ENCODE measurements at places on chromosomes 3 and 15. TPM values are rescaled to one million over a fixed set of nuclear protein-coding genes. Genes with fewer than 3 reads are reported as not detected.

FHIT gene
- 16.9 TPM for total RNA-seq

CPLX3 gene
- total RNA-seq: not detected

TCAIM gene
- total RNA-seq: 7.6 TPM

ISLR2 gene
- total RNA-seq: not detected

RETNLB gene
- not detected for total RNA-seq

GUCA1C gene
- not detected for total RNA-seq

SERINC4 gene
- not detected for total RNA-seq

RGMA gene
- total RNA-seq: 0.10 TPM

MYEF2 gene
- 14.1 TPM for total RNA-seq

ISL2 gene
- total RNA-seq: 0.21 TPM

SEMA5B gene
- not detected for total RNA-seq

SERPINI2 gene
- not detected for total RNA-seq

PIGZ gene
- total RNA-seq: 1.0 TPM

EPHA3 gene
- not detected for total RNA-seq

GALNT15 gene
- total RNA-seq: not detected

GPR27 gene
- 5.1 TPM for total RNA-seq

SLC27A2 gene
- 0.42 TPM for total RNA-seq

ATP10A gene
- total RNA-seq: 15.8 TPM

SNTN gene
- total RNA-seq: not detected

TNFAIP8L3 gene
- total RNA-seq: 0.31 TPM

CNTN4 gene
- not detected for total RNA-seq

CDCP1 gene
- 0.31 TPM for total RNA-seq

DET1 gene
- 2.2 TPM for total RNA-seq

BLM gene
- total RNA-seq: 5.8 TPM

C15orf62 gene
- 0.73 TPM for total RNA-seq

LDHAL6B gene
- not detected for total RNA-seq
